Renal cortex interstitium (tissue), 15 donors: ENCODE measurements at places on chromosomes 1 and 21.
A peak's percentile ranks its signal among the peaks of the same experiment; 100 is the strongest.

DNA sequence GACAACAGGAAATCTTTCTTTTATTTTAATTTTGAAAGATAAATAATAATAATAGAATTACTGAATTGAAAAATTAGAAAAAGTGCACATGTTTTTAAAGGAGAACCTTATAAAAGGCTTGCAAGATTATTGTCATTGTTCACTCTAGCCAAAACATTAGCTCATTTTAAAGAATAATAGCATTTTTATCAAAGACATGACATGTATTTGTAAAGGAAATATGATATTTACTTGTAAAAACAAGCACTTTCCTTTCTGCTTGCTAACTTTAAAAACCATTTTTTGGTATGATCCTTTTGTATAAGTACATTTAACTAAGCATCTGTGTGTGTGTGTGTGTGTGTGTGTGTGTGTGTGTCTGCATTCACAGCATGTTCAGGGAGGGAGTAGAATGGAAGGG is 156.3 kb upstream of the C1orf87 start:
- DNase-seq = no peak

DNA sequence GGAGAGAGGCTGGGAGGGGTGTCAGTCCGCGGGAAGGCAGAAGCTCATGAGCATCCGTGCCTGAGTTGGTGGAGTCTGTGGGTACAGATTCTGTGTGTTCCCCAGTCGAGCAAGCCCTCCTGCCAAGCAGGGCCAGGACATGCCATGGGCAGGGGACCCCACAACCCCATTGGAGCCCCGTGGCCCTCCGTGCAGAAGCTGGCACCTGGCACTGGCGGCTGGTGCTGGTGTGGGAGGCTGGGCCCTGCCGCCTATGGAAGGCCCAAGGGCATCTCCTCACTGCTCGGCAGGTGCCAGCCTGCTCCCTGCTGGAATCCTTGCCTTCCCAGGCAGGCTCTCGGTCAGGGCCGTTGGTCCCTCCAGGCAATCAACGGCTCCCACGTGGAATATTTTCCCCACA is 73.7 kb downstream of the UBE2T start:
- no peak for DNase-seq

DNA sequence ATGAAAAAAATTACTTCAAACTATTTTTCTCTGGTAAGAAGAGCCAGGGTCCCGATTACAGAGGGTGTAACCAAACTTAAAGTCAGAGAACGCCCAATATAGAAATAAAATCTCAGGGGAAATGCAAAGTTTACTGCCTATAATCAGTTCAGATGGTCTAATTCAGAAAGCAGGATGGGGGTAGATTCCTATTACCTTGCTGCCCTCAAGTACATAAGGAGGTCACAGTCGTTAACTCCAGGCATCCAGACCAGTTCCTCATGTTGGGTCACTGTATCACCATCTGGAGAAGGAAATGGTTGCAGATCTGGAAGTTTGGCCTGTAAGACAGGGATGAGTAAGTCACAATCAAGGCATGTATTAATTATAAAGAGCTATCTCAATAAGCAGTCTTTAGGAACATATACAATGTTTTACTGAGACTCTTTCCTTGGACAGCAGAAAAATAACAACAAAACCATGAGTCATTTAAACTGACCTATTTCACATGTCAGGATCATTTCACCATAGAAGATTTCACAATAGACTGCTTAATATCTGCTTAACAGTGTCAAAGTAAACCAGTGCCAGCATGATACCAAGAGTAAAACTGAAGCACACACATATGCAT is 179.4 kb downstream of the SLC45A1 start:
- DNase-seq = no peak

- DNase-seq = no peak
Observed at GRCh38 chr1:19533626-19534025, 48.3 kb upstream of the CAPZB start.

- no peak for DNase-seq
Observed at GRCh38 chr1:31725134-31725533, 21.3 kb upstream of the COL16A1 start.

DNA sequence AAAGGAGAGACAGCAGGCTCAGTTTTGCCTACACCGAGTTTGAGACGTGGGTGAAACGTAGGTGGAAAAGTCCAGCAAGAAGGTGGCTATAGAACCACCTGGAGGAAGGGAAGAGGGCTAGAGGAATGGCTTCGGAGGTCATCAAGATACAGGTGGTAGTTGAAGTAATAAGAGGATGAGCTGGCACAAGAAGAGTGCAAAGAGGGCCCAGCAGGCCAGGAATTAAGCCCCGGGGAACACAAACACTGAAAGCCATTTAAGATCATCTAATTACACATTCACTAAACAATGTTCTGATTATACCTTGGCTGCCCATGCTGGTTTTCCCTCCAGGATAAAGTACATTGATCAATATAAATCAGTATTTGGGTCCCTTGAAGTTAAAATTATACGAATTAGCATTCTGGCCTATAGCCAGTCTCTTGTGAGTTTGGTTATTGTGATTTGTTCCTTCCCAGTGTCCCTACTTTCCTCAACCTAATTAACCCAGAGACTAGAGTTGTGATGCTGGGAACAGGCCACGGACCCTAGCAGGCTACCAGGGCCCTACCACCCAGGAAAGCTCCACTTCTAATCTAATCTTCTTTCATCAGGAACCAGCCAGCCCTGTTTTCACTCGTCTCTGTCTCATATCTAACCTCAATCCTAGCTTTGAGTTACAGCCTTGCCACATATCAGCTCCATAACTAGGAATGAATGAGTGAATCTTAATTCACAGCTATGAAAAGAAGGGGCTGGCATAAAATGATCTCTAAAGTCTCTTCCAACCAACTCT is 26.4 kb upstream of the PPP1R15B start:
- no peak for DNase-seq

GRCh38 chr1:36204347-36204909 is 19.8 kb upstream of the THRAP3 start:
- DNase-seq = no peak

DNA sequence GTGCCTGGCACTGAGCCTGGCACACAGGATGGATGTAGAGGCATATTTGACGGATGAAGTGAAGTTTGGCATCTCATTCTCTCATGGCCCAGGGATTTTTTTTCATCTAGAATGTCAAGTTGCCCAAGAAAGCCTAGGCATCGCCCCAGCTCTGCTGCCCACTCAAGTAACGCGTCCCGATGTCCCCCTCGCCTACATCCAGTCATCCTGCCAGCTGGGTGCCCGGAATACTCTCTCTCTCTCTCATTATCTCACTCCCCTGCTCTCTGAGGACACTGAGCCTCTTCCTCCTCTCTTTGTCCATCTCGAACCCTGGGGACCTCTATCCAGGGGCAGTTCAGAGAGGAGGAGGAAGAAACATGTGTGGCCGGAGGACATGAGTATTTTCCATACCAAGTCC is 142.3 kb upstream of the ZC3H12A start:
- no peak for DNase-seq

DNA sequence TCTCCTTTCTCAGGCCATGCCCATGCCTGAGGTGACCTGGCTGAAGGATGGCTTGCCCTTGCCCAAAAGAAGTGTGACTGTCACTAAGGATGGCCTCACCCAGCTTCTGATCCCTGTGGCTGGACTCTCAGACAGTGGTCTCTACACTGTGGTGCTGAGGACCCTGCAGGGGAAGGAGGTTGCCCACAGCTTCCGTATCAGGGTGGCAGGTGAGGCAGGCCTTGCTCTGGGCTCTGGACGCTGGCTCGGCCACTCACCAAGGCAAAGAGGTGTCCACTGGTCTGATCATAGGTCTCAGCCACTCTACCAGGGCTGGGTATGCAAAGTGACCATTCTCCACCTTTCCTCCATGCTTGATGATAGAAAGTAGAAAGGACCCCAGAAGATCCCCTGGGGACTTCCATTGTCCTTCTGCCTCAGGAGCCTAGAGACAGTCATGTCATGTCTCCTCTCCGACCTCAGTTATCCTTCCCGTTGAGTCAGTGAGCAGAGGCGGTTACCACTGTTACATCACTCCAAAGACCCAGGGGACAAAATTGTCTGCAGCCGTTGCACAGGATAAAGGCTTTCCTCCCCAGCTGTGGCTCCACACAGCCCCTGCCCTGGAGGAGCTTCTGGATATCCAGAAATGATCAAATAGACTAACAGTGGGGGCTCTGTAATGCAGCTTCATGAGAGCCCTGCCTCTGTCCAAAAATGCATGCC is 34.2 kb downstream of the IGFN1 start:
- no peak for DNase-seq

GRCh38 chr1:80214888-80215540 is 1208.5 kb upstream of the ADGRL4 start:
- DNase-seq = no peak

GRCh38 chr1:238052496-238053266 is 162.0 kb upstream of the ZP4 start:
- no peak for DNase-seq

DNA sequence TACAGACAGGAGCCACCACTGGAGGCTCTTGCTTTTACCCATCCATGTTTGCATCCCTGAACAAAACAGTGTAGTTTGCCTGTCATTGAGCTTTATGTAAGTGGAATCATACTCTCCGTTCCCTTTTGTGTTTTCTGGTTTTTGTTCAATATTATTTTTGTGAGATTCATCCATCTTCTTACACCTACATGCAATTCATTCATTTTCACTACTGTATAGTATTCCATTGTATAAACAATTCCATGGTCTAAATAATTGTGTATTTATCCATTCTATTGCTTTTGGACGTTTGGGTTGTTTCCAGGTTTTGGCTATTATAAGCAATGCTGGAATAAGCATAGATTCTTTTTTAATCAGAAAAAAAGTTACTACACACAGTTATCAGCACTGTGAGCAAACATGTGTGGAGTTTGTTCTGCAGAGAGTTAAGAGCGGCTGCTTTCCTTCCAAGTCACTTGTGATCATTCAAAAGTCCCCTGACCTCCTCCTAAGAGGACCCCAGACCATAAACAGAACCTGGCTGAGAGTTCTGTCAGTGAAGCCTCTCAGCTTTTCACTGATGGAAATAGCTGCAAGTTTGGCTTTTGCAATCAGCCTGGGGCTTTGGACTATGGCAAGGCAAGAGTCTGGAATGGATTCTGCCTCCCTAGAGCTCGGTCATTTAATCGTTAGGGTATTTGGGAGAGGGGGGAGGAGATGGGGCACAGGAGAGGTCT is 5.1 kb upstream of the GPR157 start:
- DNase-seq = no peak

DNA sequence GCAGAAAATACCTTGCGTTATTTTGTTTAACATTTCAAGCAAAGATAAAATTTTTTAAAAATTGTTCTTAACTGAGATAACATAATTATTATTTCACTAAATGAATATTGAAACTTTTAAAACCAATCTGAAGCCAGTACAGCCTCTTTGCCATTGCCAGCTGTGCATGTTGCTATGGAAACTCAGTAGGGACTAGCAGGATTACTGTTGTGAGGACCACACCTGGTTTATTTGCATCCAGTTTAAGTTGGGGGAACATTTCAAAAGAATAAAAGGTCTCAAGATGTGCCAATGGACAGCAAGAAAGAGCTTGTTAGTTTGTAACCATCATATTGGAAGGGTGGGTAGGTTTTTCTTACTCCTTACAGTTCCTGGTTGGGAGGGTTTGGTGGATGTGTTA is 80.7 kb downstream of the POU2F1 start:
- no peak for DNase-seq

- no peak for DNase-seq
Observed at GRCh38 chr1:65509912-65510680, 89.6 kb downstream of the LEPR start.

DNA sequence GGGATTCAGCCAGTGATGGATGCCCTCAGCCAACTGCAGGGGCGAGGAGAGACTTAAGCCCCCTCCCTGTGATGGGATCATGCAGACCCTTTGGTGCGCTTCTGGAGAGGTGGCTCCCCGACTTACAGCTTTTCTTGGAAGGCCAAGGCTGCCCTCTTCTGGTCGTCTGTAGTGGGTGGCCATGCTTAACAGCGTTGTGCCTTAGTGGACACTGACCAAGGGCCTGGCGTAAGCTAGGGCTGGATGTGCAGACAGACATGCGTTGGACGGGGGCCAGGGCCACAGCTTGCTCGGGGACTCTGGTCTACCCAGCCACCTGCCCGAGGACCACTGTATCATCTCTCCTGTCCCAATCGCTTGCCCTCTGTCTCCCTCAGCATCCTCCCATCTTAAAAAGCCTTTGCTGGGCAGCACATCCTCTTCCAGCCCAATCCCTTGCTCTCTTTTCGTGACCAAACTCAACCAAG is 5.5 kb downstream of the AZIN2 start:
- peak; percentile 53 for DNase-seq

DNA sequence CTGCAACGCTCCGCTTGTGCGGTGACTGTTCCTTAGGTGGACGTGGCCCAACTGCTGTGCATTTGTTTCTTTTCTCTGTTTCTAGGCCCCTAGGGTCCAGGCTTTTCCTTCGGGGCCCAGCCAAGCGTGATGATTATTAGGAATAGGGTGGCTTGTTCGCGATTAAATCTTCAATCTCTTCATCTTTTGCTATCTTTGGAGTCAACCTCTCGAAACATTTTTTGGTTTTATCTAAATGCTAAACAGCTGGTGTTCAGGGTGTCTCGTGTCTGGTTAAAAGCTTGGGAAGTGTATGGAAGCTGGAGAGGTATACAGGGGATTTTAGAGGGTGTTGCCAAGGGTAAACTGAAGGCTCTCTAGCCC is 844 bp upstream of the PLD5 start:
- DNase-seq = no peak

DNA sequence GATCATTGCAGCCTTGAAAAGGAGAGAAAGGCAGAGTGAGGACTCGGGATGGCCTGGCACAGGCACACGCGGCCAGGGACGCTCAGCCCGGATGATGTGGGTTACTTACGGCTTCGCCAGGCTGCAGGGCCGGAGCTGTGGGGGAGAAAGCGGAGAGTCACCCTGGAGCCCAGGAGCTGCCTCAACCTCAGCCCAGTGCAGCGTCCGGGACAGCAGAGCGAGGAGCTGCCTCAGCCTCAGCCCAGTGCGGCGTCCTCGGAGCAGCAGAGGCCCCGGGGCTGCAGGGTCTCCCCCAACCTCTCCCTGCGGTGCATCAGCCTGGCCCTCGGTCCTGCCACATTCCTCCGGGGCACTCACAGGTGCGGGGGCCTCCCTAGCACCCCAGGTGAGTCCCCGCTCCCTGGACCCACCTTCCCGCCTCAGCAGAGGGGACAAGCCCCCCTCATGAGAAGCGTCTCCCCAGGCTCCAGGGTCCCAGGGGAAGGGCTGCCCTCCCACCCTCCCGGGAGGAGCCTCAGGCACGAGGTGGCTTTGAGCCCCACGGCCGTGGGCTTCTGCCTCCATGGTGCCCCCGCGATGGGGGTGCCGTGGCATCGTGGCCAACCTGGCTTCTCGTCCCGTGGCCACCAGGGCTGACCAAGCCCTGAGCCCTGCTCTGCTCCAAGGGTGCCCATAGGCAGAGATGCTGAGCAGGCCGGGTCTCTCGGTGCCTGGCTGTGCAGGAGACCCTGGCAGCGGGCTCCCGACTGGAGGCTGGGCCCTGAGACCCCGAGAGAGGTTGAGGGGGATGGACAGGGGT is 10.5 kb upstream of the RNF223 start:
- no peak for DNase-seq

DNA sequence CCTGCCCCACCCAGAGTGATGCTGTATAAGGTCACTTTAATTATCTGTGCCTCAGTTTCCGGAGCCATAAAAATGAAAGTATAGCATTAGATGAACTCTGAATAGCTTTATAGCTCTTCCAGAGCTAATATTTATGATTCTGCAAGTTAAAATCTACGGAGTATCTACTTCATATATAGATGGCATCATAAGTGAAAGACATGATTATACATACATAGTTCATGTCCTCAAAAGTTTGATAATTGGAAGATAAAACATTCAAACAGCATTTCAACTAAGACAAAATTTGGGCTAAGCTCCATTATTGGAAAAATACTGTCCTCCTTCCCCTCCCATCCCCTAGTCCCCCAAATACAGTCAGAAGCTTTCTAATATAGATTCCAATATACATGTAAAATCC is 4.2 kb downstream of the AKT3 start:
- DNase-seq = no peak

- DNase-seq = no peak
Observed at GRCh38 chr21:26332867-26333266, 162.3 kb upstream of the APP start.
